ENCODE measurements at places on chromosomes 12 and 14. TPM values are rescaled to one million over a fixed set of nuclear protein-coding genes. Genes with fewer than 3 reads are reported as not detected.
A peak's percentile ranks its signal among the peaks of the same experiment; 100 is the strongest.

Gene NOXRED1
- not detected for total RNA-seq

- DNase-seq, result no peak
Observed at GRCh38 chr12:12620730-12621315, 9.1 kb downstream of the CREBL2 start.

DNA sequence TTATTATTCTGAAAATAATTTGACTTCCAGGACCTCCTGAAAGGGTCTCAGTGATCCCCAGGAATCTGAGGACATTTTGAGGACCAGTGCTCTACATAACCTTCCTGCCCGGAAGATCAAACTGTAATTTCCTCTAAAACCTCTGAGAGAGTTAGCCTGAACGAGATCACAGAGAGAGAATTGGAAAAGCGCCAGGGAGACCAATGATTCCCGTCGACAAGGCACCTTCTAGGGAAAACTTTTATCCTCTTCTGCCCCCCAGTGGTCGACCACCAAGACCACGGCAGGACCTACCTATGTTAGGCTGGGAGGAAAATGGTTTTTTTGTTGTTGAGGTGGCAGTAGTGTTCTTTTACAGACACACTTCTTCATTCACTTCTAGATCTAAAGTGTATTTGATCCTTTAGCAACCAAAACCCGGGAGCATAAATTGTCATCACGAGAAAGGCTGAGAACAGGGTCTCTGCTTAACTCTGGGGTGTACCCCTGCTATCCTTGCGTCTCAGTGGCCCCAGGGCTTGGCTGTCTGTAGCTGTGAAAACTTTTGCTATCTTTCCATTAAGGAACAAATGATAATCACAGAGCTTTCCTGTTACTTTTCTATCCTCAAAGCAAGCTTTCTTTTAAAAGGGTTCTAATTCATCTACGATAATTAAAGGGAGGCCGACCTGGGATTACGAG, 62.9 kb upstream of the NID2 start:
- peak; percentile 93 for DNase-seq

Gene AGAP2
- 1.1 TPM for total RNA-seq

GRCh38 chr14:85564841-85565527, 35.0 kb downstream of the FLRT2 start:
- DNase-seq, result no peak
